ENCODE measurements at places on chromosomes 7 and 10.

- DNase-seq, result no peak
These were observed 1.8 kb downstream of the CYP3A43 start for GRCh38 chr7:99829524-99830160.

DNA sequence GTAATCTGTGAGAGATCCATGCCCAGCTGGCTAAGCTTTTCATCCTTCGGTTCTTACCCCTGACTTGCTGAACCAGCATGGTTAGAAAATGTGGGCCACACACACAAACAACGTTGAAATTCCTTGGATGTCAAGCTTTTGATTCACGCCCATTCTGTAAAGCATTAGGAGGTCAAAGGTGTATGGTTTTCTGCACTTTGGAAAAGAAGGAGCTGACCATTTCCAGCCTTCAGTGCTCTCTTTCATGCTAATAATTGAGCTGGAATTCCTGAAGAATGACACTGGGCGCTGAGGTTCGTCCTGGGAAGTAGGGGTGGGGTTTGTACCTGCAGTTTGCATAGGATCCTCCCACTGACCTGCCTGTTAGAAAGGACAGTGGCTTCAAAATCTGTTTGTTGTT is 23.1 kb downstream of the KLF6 start:
- DNase-seq, result no peak

GRCh38 chr10:49071160-49071761 is 44.1 kb downstream of the VSTM4 start:
- DNase-seq, result no peak

- no peak for DNase-seq
These were observed 16.3 kb downstream of the ABI1 start for GRCh38 chr10:26844396-26844975.

DNA sequence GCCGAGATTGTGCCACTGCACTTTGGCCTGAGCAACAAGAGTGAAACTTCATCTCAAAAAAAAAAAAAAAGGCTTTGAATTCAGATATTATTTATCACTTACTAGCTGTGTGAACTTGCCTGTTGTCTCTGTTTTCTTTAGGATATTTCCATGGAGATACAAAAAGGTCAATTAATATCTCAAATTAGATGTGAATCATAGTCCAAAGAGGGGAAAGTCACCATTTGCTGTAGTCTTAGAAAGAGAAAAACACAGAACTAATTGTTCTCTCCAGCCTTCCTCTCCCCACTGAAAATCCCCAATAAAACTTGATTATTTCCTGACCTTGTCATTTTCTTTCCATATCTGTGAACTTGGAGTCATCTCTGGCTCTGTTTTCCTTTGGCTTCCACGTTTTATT is 21.2 kb downstream of the HEPACAM2 start:
- DNase-seq, result no peak

DNA sequence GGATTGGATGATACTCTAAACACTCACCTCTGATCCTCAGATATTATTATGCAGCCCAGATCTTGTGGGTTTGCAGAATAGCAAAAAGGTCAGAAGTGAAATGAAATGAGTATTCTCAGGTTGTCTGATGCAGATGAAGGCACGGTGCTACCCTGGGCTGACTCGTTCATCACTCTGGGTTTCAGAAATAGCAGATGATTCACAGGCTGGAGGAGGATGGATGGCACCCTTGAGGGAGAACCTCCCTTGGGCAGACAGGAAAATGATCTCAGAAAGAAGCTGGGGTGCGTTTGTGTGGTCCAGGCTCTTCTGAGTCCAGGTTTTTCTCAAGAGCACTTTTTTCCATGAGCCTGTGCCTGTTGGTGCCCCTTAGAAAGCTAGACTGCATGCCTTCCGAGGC is 515.8 kb upstream of the MKI67 start:
- no peak for DNase-seq

- no peak for DNase-seq
These were observed 272.4 kb downstream of the ETV1 start for GRCh38 chr7:13717031-13717430.

- DNase-seq, result no peak
These were observed 26.7 kb downstream of the ELAPOR2 start for GRCh38 chr7:87032604-87033339.

- no peak for DNase-seq
These were observed 207.4 kb downstream of the TMEM178B start for GRCh38 chr7:141281311-141281710.

DNA sequence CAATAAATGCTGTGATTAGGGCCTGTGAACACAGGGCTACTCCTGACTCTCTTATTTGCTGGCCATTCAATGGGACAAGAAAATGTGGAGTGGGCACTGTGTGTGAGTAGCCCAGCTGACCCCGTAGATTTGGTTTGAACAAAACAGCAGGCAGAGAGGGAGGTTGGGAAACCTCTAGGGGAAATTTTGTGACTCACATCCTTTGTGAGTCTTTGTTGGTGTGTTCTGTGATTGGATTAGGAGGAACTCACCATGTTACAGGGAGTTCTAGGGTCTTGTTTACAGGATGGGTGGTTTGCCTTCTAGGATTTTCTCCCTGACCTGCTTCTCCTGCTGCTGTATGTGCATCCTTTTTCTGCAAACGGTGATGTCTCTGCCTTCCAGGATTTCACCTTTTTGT is 128.3 kb upstream of the MKI67 start:
- no peak for DNase-seq

GRCh38 chr10:121608469-121609190 is 10.4 kb upstream of the FGFR2 start:
- DNase-seq, result peak; percentile 86

- DNase-seq, result no peak
These were observed 287.0 kb upstream of the AOAH start for GRCh38 chr7:37011151-37011890.

- DNase-seq, result peak; percentile 43
These were observed 117.7 kb upstream of the TNRC18 start for GRCh38 chr7:5541087-5541992.

DNA sequence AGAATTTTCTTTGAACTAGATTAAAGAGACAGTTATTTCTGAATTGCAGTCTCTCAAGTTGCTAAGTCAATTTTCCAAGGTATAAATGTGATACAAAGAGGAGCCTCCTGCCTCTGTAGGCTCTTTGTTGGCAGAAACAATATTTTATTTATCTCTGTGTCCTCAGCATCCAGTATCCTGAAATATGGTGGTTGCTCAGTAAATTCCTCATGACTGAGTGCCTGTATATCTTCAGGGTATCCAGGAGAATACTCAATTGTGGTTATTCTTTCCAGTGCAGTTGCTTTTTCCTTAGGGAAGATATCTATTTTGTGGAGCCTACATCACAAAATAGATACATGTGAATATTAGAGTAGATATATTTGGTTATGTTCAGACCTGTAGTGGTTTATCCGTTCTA is 144.8 kb upstream of the FERD3L start:
- DNase-seq, result no peak

GRCh38 chr7:9192969-9193368 is 759.6 kb downstream of the NXPH1 start:
- DNase-seq, result no peak

DNA sequence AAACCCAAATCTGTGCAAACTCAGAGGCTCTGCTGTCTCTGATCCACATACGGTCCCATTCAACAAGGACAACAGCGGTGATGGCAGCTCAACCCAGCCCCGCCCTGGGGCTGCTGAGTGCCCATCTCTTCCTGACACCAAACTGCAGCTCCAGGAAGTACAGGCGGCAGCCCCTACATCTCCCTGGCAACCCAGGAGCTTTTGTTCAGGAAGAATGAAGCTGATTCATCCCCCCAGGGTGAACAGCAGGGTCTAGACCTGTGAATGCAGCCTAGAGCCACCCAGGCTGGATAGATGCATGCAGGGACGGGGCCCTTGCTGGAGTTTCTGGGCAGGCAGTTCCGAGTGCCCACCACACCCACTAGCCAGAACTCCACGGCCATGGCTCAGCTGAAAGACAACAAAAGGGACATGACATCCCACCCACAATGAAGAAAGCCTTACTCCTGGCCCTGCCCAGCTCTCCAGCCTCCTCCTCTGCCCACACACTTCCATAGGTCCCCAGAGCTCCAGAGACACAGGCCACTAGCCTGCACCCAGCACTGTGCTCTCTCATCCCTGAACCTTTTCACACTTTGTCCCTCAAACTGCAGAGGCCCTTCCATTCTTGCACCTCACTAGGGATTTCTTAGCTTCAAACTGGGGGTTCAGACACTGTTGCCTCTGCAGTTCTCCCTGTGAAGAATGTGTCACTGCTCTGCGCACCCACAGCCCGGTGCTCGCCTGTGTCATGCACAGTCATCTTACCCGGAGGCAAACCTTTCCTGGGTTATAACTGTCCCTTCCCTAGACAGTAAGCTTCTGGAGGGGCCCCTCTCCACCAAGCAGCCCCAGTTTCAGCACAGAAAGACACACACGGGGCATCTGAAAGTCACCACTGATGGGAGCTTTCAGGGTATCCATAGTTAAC is 99.1 kb downstream of the GRID1 start:
- no peak for DNase-seq

- no peak for DNase-seq
These were observed 73.2 kb downstream of the NKX6-2 start for GRCh38 chr10:132712743-132713142.

DNA sequence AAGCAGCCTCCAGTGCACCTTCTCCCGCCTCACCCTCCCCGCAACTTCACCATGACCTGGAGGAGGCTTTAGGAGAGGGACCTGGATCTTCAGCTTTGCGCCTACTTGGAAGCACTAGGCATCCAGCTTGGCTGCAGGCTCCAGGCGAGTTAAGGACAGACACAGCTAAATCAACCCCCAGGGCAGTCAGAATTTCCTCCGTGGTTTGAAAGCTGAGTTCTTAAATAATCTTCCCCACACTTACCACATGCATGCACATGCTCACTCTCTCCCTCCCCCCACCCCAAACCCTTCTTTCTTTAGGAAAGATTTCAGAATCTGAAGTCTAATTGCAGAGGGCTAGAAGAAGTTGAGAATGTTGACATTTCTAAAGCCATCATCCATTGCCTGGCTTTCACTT is 36.7 kb upstream of the LRRC4 start:
- no peak for DNase-seq

DNA sequence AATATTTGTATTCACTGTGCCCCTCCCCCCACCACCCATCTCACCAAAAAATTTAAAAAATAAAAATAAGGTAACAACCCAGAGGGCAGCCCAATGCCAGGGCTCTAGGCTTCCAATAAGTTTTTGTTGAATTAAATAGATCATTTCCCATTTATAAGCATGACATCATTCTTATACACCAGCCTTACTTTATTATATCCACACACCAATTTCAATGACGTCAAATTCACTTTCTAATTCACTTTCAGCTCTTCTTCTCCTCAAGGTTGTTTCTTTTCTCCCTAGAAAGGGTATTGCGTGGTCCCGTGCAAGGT is 1.2 kb upstream of the DKK1 start:
- no peak for DNase-seq

GRCh38 chr7:34124765-34125164 is 219.4 kb downstream of the BMPER start:
- no peak for DNase-seq

DNA sequence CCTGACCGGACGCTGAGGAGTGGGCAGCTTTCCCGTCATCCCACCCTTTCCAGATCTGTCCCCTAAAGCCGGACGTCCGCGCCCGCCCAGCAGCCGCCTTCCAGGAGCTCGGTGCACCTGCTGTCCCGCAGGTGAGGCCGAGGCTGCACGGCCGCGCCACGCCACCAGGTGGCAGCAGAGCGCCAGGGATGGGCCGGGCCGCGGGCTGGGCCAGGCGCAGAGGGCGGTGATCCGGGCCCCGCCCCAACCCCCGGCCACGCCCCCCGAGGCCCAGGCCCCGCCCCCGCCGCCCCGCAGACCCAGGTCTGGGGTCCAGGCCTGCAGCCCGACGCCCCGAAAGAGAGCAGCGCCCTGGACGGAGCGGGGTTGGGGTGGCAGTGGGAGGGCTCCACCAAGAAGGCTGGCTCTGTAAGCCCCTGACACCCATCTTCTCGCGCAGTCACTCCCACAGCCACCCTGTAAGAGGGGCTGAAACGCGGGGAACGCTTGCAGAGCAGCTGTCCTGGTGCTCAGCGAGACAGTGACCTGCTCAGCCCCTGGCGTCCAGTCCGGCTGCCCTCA is 32.2 kb downstream of the FOXL3 start:
- peak; percentile 93 for DNase-seq

DNA sequence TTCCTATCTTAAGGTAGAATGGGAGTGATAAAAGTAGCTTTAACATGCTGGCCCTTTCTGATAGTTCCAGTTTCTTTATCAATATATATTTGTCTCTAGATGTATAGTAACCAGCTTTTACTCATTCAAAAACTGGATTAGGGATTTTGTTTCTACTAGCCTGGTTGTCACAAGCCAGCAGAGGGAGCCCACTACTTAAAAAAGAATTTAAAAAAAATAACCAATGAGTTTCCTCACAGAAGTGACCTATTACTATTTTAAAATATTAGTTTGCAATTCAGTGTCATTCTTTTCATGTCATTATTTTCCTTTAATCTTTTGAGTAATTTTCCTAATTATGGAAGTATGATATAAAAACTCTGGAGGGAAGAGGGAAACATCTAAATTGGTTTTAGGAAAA is 142.1 kb downstream of the PHTF2 start:
- peak; percentile 19 for DNase-seq

GRCh38 chr7:22853674-22854157 is 31.1 kb upstream of the TOMM7 start:
- no peak for DNase-seq

GRCh38 chr7:107661081-107661864 is 645 bp downstream of the SLC26A4 start:
- DNase-seq, result peak; percentile 41

GRCh38 chr7:72493850-72494661 is 81.9 kb upstream of the CALN1 start:
- peak; percentile 63 for DNase-seq

DNA sequence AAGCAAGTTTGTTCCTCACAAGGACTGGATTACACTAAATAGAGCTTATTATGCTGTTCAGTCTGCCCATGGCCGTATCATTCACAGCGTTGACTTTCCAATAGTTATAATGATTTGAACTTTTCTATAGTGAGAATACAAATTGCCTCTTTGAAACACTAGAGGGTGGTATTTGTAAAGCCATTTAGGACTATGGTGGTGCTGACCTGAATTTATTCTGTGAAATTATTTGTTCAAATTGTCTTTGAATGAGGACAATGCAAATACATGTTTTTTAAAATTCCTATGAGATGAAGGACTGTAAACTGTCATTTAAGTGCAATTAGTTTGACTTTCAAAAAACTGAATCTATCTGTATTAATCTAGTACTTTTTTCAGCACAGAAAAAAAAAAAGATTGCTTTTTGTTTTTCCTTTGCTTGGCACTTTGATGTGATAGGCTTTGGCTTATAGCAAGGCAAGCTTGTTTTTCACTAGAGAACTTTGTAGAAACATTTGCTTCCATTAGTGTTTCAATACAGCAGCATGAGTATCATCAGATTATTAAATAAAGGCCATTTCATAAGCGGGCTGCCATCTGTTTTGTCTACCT is 122.7 kb upstream of the TMEM229A start:
- peak; percentile 15 for DNase-seq

GRCh38 chr10:91088300-91089140 is 131.9 kb upstream of the PCGF5 start:
- peak; percentile 60 for DNase-seq

All from GM20000 (cell line).